ENCODE measurements at places on chromosomes 11 and 22.

DNA sequence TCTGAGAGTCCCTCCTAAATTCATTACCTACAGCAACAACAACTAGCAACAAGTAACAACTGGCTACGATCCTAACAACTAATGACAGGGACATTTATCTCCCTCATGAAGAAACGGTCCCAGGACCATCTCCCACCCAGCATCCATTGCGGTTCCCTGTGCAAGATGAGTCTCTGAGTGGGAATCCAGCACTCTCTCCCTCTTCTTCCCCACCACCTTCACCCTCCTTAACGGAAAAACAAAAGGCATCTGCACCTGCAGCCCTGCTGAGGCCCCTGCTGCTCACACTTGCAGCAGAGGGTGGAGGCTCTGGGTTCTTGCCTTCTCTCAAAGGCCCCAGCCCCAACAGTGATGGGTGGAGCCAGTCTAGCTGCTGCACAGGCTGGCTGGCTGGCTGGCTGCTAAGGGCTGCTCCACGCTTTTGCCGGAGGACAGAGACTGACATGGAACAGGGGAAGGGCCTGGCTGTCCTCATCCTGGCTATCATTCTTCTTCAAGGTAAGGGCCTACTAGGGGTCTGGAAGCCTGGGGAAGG, at the start of gene CD3G:
CD3G (plus strand) TSS at position 364 of the 535 bp plus-strand sequence; CDS start at position 444, 80 bp downstream.
- no peak for DNase-seq

DNA sequence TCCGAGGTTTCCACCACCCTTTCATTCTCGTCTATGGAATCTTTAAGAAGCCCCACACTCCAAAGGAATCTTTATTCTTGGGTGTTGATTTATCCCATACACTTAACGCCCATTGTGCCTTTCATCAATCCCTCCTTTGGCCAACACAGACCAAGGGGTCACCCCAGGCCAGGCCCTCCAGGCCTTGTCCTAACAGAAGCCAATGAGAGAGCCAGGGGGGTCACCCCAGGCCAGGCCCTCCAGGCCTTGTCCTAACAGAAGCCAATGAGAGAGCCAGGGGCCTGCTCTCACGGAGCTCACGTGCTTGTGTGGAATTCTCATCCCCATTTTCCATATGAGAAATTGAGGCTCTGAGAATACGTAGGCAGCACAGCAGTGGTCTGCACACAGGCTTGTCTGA, 47.9 kb upstream of the TIMP3 start:
- no peak for DNase-seq

DNA sequence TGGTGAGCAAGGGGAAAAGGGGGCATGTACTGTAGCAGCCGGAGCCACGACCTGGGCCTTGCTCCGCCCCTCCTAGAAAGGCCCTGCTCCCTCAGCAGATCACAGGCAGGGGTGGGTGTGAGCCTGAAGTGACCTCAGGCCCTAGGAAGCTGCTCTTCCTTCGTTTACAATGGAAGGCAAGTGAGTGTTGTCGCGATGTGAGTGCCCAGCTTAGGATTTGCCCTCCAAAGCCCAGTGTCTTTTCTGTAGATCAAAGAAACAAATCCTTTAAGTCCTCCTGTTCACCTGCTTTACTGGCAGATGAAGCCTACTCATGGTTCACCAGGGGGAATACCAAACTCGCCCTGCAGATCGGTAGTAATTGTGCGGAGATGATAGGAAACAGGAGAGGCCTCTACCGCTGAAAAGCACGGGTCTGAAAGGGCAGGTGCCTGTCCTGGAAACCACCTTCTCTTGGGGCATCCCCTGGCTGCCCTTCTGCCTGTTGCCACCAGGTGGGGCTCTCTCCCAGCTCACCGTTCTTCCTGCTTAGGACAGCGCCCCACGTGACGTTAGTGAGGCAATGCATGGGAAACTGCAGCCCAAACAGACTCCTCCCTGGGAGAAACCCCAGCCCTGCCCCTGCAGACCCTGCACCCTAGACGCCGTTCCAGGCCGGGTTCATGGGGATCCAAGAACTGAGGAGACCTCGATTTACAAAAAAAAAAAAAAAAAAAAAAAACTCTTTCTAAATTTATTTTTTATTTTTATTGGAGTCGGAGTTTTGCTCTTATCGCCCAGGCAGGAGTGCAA, 45.9 kb upstream of the RAB1B start:
- no peak for DNase-seq

DNA sequence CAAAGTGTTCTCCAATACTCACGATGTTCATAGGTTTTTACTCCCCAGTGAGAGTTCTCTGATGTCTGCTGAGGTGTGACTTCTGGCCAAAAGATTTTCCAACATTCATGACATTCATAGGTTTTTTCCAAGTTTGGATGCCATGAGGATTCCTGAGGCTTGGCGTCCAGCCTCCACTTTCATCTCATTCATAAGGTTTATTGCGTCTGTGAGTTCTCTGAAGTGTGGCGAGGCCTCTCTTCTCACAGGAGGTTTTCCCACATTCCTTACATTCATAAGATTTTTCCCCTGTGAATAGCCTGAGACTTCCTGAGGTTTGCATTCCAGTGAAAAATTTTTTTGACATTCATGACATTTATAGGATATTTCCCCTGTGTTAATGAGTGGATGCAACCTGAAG, 1014.1 kb downstream of the LRRC4C start:
- no peak for DNase-seq

DNA sequence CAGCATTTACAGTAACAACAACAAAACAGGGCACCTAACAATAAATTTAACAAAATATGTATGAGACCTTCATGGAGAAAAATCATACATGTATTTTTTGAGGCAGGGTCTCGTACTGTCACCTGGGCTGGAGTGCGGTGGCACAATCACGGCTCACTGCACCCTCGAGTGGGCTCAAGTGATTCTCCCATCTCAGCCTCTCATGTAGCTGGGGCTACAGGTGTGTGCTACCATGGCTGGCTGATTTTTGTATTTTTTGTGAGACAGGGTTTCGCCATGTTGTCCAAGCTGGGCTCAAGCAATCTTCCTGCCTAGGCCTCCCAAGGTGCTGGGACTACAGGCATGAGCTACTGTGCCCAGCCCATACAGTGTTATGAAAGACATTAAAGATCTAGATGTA, 278.1 kb downstream of the SWAP70 start:
- no peak for DNase-seq

DNA sequence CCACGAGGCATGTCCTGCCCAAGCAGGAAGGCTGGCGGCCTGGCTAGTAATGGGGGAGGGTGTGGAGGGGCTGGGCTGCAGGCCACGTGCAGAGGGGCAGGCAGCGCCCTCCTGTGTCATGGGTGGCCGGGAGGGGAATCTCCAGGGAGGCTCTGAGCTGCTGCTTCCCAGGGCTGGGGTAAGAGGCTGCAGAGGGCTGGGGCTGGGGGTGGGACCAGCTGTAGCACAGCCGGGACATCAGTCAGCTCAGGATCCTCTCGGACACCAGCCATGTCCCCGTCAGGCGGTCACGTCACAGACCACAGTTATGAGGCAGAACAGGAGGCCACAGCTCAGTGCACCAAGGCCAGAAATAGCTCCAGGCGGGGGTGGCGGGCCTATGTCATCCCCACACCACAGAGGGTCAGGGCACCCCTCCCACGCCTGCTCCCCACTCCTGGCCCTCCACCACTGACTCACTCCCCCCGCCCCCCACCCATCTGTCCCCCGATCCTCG, 21.1 kb downstream of the RTN4R start:
- DNase-seq = no peak

DNA sequence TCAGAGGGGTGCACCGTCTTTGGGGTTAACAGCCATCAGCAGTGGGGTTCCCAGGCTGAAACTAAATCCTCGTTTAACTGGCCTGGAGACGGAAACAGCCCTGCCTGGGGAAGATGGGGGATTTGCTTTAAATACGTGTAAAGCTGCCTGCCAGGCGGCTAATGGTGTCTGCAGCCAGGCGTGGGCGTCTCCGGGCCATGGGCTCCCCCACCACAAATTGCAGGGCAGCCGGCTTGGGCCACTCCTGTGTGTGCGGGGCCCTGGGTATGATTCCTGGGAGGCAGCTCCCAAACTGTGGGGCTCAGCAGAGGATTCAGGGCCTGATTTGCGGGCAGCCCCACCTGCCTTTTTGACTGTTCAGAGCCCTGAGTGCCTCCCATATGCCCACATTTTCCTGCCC, 110.5 kb downstream of the KCNQ1 start:
- no peak for DNase-seq

- DNase-seq = no peak
Observed at GRCh38 chr11:23679981-23680380, 816.9 kb upstream of the LUZP2 start.

DNA sequence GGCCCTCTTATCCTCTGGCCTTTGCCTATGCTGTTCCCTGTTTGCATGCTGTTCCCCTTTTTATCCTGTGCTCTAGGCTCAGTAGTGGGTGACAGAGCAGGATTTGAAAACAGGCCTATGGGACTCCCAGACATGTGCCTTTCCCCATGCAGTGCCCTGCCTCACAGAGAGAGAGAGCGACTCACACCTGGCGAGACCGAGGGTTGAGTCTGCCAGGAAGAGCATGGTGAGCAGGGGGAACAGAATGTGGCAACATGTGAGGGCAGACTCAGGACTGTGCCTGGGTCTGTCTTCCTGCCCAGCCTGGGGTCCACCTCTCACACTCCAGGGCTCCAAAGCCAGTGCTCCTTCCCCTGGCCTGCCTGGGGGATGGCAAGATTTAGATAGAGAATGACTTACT, 75.0 kb downstream of the NFAM1 start:
- DNase-seq = no peak

- no peak for DNase-seq
Observed at GRCh38 chr11:43327987-43328386, 16.2 kb downstream of the API5 start.

DNA sequence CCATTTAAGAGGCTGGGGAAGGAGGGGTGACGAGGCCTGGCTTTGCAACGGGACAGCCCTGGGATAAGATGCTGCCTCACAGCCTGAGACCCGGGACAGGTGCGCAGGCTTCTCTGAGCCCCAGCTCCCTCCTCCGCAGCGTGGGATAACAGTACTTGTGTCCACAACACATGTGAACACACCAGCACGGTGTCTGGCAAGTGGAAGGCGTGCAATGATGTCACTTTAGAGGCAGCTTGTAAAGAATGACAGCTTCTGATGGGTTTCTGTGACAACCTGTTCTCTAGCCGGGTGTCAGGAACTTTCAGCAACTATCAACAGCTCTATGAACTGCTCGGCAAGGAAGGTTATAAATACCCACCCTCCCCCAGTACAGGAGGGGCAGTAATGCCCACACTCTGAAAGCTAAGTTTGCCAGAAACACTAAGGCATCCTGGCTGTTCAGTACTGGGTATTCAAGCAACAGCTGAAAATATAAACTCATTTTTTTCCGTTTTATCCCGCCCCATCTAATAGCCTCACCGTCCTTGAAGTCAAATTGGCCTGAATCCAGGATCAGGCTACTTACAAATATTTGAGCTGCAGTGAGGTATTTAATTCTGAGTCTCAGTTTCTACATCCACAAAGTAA, 59.7 kb downstream of the MYH9 start:
- no peak for DNase-seq

All from cortex of kidney (tissue), 1 donor.